ENCODE measurements at places on chromosomes 16 and 17.

DNA sequence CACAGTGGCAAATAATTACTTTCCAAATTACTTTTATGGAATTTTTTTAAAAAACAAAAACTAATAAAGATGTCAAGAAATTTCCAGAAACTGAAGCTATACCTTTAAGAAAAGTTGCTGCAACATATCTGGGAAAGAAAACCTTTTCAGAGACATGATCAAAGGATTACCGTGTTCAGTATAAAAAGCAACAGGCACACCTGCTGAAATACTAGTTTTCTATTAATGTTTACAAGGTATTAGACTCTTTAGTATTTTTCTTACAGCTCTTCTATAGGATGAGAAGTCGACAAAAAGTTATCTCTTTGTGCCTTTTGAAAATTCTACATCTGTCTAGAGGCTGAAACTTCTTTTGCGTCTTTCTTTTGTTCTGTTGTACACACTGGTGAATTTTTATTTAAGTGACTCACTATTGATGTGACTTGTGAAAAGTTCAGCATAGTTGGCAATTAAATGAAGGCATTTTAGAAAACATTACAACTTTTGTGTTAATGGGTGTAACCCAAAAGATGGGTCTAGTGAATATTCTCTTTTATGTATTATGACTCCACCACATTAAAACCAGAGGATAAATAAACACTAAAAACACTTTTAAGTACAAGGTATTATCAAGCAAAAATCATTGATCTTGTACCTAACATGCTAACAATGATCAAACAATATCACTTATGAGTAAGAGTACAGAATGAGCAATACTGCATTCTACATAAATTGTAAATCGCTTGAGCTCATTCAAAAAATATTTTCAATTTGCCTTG is 23.8 kb downstream of the NACA2 start:
- DNase-seq = no peak

DNA sequence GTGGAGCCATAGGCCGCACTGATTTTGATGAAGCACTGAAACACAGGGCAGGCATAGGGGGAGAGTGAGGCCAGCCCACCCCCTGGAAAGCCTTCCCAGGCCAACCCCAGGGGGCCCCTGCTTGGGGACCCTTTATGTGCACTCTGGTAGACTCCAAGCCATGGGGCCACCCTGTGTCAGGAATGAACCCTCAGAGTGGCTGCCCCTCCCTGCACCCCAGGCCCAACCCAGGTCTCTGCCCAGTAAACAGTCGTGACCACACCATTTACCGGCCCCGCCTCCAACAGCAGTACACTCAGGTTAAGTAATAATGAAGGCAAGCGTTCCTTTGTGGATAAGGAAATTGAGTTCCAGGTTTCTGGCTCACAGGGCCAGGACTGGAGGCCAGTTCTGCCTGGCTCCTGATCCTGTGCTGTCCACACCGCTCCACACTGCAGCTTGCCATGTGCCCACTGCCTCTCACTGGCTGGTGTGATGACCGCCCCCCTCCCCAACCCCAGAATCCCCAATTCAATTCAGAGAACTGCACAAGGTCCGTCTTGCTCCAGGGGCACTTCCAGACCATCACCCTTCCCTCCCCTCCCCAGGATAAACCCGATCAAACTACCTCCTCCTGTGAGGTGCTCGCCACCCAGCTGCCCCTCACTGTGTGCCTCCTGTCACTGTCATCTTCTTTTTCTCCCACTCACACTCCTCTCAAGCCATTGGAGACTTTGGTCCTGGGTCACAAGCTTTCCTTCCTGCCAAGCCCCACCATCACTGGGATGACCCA is 13.6 kb downstream of the PIMREG start:
- no peak for DNase-seq

DNA sequence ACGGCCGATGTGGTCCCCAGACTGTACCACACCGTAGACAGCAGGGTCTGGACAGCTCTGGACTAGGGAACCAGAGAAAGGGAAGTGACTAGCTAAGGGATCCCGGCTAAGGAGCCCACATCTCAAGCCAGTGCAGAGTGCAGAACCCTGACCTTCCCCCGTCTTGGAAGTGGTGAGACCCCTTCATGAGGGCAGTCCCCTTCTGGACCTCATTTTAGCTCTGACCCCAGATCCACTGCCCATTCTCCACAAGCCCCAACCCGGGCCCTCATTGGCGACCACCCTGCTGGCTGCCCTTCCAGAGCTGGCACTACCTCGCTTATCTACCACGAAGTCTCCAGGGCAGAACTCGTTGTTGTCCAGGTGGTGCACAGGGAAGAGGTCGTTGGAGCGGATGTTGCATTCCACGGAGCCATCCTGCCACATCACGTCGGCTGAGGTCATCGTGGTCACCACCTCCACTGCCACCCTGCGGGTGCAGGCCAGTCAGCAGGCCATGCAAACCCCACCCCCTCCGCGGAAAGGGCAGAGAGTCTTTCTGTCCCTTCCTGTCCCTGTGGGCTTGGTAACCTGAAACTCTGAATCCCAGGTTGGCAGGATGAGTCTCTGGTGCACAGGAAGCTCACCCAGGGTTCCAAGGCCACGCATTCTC is 14.2 kb downstream of the SPHK1 start:
- DNase-seq = no peak

DNA sequence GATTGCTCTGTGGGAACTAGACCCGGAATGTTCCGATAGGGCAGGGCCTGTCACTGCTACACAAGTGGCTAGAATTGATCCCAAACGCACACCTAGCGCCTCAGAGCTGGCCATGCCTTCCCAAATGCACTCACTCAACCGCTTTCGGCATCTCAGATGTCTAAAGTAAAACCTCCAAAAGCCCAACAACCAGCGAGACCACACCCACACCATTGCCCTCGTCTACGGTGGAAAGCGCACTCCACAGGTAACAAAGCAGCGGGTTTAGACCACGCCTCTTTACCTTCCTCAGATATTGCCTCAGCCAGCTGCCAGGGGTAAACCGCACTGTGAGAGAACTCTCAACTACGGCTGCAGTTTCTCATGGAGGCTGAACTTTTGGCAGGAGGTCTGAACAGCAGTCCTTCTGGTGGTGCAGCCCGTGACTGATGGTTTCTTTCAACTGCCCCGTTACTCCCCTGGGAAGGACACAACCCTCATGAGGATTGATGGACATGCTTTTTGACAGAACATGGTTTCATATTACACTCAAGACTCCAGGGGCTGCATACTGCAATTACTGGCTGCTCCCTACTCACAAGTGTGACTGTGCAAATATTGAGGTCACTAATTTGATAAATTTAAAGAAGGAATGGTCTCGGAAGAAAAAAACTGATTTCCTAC is 34.5 kb downstream of the USP7 start:
- no peak for DNase-seq

DNA sequence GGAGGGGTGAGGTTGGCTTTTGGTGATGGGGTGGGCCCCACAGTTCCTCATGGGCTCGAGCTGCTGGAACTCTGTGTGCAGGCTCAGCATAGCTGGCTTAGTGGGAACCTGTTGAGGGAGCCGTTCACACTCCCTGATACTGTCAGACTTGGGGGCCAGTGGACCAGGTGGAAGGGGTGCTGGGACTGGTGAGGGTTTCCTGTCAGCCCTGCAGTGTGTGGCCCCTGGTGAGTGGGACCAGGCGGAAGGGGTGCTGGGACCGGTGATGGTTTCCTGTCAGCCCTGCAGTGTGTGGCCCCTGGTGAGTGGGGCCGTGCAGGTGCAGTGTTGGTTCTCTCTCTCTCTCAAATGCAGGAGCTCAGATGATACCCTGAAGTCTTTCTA is 45.1 kb upstream of the ZNF750 start:
- DNase-seq = no peak

- DNase-seq = no peak
These were observed 320 bp downstream of the SPAG9 start for GRCh38 chr17:51120357-51120738.

DNA sequence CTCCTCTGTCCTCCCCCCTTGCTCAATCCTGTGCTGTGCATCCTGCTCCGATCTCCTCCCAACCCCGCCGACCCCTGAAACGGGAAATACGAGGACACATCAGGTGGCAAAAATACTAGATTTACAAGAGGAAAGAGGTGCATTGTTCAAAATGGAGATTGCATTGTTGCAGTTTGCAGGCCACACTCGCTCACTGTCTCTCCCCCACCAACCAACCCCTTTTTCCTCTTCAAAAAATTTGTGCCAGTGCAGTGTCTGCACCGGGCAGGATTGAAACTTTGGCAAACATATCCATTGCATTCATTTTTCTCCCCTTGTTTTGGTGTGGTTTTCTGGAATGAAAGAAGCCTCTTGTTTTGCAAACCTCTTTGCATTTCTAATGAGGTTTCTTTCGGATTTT is 61.0 kb downstream of the RNF135 start:
- DNase-seq = no peak

DNA sequence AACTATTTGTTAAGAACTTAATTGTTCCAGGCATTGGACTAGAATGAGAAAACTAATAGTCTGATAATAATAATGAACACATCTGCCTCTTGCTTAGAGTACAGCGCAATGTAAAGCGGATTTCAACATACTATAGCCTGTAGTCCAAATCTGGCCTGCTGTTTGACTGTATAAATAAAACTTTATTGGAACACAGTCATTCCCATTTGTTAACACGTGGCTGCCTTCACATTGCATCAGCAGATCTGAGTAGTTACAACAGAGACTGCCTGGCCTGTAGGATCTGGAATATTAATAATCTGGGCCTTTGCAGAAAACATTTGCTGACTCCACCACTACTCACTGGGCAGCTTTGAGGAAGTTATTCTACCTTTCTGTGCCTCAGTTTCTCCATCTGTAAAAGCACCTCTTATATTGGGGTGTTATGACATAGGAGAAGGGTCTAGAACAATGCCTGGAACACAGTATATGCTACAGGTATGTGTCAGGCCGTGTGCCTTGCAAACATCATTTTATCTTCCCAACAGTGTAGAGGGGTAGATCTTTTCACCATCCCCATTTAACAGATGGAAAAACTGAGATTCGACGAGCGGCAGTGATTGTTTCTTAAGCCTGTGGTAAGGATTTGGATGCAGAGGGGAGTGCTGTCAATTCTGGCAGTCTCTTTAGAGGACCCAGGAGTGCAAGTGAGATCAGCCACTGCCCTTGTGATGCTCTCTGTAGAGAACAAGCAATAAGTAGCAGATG is 22.2 kb downstream of the PDILT start:
- no peak for DNase-seq

DNA sequence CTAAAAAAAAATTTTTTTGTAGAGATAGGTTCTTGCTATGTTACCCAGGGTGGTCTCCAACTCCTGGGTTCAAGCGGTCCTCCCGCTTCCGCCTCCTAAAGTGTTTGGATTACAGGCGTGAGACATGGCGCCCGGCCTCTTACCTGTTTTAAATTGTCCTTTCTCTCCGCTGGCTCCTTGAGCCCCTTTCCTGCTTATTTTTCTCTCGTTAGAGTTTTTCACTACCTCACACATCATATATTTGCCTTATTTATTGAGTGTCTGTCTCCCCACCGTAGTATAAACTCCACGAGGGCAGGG is 760 bp upstream of the SEC14L5 start:
- no peak for DNase-seq

DNA sequence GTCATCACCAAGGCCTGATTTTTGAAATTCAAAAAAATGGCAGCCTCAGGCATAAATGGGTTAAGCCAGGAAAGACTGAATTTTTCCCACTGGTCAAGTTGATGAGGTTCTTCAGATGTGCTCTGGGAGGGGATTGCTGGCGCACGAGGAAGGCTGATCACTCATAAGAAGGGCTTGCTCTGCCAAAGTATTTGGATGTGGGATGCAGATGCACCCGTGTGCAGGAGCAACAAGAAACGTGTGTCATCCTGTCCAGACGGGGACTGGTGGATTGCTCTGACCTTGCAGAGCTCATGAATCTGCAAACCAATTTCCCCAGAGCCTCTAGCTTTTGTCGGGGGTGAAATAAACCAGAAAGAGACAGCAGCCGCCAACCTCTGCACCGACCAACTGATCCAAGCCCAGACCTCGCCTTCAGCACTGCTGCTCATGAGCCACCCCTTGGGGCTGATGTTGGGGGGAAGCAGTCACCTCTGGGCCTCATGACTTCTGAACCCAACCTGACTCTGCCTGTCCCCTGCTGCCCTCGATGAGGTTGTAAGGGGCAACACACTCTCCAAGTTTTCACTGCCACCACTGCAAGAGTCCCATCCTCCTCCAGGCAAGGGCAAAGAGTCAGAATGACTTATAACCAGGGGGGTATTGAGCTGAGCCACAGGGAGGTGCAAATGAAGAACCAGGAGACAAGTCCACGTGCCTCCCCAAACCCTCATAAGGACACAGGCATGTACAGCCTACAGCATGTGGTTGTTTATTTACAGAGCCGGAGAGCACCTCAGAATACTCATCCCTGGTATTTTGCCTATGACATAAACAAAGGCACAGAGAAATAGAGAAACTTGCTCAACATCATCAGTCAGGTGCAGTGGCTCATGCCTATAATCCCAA is 452.0 kb downstream of the SOX9 start:
- DNase-seq = no peak

DNA sequence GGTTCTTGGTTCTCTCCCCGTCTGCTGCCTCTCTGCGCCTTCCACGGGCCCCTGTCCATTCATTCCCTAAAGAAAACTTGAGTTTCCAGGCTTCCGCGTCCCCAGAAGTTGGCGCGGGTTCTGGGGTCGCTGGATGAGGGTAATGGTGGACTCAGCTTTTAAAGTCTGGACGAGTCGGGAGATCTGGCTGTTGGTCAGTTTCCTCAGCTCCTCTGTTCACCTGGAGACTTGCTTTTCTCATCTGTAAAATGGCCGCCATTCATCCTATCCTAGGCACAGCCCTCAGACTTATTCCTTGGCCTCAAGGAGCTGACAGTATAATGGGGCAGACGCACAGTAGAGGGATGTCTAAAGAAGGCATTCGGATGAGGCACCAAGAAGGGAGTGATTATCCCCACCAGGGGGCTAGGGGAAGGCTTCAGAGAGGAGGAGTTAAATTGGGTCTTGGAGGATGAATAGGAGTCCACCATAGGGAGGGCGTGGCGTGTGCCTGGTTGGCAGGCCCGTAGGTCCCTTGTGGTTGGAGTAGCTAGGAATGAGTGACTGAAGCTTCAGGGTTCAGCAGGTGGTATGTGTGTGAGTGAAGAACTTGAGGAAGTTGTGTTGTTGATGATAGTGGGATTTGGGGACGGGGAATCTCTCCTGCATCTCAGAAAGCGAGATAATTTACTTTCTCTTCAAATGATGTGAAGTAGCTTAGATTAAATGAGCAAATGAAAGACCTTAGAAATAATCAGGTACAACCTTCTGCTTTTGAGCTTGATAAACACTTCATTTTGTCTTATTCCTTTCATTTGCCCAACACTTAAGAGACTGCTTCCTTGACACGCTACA is 652 bp downstream of the VPS35L start:
- DNase-seq = no peak
